ENCODE measurements at places on chromosomes 12 and 14.

GRCh38 chr12:92206011-92206410 is 60.4 kb upstream of the BTG1 start:
- DNase-seq = no peak

- DNase-seq = no peak
Observed at GRCh38 chr12:28884904-28885679, 264.0 kb upstream of the FAR2 start.

- DNase-seq = no peak
Observed at GRCh38 chr12:91947459-91947858, 198.2 kb downstream of the BTG1 start.

DNA sequence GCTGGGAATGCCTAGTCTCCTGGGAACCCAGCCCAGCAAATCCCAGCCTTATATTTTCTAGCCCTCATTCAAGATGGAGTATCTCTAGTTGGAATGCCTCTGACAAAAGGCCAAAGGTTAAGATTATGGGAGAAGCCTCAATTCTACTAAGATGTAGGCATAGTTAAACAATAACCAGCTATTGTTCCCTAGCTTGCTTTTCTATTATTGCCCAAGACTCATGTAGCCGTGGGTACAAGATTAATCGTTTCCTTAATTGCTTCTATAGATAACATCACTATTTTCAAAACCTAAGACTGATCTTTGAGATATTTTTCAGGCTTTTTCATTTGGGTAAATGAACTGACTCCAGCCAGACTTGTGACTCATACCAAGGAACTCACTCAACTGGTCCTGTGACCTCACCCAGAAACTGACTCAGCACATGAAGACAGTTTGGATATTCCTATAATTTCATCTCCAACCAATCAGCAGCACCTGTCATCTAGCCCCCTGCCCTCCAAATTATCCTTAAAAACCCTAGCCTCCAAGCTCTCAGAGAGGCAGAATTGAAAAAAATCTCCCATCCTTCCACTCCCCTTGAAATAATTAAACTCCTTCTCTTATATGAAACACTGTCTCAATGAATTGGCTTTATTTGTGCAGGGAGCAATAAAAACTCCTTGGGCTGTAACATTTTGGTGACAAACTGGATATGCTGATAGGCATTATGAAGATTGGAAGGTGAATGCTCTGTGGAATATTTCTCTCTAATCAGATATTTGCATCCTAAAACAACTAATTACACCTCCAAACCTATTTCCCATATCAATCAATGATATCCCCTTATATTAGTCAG is 589.0 kb downstream of the C12orf50 start:
- no peak for DNase-seq

DNA sequence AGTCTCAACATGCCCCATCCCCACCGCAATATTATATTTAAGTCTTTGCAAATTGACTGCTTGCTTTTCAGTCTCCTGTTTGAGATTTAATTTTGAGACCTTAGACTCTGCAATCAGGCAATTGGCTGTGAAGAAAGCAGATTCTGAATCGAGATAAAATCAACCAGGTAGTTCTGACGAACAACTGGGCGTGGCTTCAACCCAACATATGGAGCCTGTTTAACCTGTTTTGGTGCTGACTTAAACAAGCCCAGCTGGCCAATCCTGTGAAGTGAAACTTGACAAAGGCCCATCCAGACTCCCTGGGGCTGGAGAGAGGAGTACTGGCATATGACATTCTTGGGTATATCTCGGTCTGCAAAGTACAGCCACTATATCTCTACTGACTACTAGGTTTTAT is 9.8 kb upstream of the CIPC start:
- no peak for DNase-seq

DNA sequence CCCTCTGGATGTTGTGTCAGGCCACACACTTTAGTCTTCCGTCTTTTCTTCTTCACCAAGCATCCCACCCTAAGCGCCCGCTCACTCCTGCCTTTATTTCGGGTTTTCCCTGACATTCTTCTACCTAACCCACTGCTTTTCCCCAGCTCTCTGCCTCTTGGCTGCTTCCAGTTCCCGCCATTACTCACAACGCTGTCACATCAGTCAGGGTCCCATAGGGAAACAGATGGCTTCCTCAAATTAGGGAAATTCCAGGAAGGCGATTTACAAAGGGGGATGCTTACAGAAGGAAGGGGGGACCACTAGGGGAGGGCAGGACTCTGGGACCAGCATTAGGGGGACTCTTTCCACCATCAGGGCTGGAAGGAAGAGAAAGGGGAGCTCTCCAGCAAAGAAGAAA is 9.2 kb upstream of the PPP1R13B start:
- no peak for DNase-seq

DNA sequence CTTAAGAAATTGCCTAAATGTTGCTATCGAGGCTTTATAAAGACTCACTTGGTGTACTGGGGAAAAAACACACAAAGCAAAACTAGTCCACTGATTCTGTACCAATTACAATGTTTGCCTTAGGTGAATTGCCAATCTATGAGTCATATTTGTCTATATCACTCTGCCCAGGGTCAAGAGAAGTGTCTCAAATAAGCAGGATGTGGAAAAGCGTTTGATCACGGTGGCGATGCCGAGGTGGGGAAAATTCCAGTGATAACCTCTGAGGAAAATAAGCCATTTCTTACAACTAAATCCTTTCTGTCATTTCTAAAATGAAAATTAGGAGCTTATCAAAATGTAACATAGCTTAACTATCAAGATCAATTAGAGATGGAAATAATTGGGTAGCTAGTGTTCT is 148.6 kb upstream of the DIO3 start:
- no peak for DNase-seq

- no peak for DNase-seq
Observed at GRCh38 chr12:106759526-106760183, 14.8 kb upstream of the RIC8B start.

GRCh38 chr14:48805315-48805714 is 780.9 kb downstream of the RPS29 start:
- no peak for DNase-seq

DNA sequence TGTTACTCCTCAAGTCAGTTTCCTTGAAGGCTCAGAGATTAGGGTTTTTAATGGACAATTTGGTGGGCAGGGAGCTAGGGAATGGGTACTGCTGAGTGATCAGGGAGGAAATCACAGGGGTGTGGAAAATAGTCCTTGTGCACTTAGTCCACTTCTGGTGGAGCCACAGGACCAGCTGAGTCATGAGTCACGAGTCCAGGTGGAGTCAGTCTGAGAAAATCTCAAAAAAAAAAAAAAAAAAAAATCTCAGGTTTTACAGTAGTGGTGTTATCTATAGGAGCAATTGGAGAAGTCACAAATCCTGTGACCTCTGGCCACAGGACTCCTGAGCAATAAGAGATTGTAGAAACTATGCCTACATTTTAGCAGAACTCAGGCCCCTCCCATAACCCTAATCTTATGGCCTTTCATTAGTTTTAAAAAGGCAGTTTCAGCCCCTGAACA is 28.2 kb upstream of the AMN1 start:
- DNase-seq = no peak

DNA sequence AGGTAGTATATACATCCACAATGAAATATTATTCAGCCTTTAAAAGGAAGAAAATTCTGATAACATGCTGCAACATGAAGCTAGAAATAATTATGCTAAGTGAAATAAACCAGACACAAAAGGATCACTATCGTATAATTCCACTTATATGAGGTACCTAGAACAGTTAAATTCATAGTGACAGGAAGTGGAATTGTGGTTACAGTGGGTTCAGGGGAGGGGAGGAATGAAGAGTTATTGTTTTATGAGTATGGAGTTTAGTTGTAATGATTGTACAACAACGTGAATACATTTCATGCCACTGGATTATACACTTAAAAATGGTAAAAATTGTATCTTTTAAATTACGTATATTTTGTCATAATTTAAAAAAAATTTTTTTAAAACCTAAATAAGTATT is 21.0 kb downstream of the EEA1 start:
- DNase-seq = no peak

GRCh38 chr12:90268574-90268973 is 559.9 kb upstream of the ATP2B1 start:
- DNase-seq = no peak

GRCh38 chr12:45973526-45973925 is 16.8 kb downstream of the SCAF11 start:
- DNase-seq = no peak

- DNase-seq = no peak
Observed at GRCh38 chr12:130920723-130921381, 32.9 kb upstream of the ADGRD1 start.

GRCh38 chr12:68336889-68337303 is 4.7 kb upstream of the MDM1 start:
- DNase-seq = no peak

DNA sequence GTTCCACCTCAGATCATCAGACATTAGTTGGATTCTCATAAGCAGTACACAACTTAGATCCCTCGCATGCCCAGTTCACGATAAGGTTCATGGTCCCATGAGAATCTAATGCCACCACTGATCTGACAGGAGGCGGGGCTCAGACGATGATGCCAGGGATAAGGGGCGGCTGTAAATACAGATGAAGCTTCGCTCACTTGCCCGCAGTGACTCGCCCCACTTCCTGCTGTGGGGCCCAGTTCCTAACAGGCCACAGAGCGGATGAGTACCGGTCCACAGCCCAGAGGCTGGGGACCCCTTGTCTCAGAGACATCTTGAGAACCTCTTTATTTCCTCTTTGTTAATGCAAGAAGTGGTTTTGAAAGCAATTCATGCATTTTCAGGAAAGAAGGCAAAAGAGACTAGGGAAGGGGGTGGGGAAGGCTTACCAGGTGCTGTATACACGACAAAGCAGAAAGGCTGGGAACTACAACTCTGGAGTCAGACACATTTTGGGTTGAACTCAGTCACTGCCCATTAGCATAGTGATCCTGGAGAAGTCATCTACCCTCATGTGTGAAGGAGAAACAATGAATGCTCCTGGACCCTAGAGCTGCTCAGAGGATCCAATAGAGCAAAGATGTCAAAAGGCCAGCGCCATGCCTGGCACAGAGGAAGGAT is 68.7 kb downstream of the EID3 start:
- no peak for DNase-seq

DNA sequence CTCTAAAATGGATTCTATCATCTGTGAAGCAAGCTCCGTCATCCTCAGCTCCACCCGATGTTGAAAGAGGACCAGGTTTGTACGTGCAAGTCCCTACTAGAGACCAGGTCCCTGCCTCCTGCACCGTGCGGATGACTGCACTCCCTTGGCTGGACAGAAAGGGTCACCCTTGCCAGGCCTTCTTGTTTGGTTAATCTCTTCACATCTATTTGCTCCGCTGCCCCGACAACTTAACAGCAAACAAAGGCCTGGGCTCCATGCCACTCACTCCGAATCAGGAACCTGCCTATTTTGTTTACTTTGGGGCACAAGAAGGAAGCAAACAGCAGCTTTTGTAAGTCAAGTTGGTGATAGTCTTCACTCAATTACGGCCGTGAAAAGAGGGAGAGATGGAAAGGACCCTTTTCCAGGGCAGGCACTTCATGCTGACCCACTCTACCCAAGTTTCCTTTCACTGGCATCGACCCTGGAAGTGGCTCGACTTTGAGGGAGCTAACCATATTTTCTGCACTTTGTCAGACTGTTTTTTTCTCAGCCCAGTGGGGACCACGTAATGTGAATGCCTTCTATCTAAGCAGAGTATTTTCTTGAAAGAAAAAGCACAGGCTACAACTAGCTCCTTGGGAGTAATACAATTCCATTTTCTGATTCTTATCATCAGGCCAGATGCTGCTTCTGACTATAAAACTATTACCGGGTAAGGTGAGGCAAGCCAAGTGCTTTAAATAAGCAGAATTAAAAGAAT is 202.6 kb downstream of the FOXN3 start:
- DNase-seq = no peak

DNA sequence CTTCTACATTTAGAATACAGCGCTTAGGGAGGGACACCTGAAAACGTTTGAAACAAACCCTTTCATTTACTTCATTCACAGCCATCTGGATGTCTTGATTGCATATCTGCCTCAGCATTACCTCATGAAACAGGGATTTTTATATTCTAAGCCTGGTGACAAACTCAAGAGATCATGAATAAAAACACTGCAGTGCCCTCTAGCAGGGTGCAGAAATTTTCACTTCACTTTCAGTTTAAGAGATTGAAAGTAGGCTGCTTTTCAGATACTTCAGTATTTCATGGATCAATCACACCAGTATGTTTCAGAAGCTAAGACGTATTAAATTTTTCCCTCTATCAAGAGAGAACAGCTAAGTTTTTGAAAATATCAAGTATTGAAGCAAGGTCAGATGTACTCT is 467.8 kb downstream of the MDGA2 start:
- DNase-seq = no peak

- DNase-seq = no peak
Observed at GRCh38 chr12:121465921-121466793, 66.2 kb downstream of the RNF34 start.

- DNase-seq = no peak
Observed at GRCh38 chr12:52698651-52699340, 4.5 kb downstream of the KRT77 start.

DNA sequence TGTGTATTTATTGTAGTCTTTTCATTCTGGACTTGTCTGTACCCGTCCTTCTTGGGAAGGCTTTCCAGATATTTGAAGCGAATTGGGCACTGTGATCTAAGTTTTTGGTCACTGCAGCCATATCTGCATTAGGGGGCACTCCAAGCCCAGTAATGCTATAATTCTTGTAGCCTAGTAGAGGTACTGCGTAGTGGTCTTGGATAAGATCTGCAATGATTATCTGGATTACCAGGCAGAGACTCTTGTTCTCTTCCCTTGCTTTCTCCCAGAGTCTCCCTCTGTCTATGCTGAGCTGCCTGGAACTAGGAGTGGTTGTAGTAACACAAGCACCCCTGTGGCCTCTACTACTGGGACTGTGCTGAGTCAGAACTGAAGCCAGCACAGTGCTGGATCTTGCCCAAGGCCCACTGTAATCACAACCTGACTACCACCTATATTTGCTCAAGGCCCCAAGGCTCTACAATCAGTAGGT is 30.0 kb downstream of the SLC38A2 start:
- DNase-seq = no peak

- no peak for DNase-seq
Observed at GRCh38 chr14:67253076-67253635, 11.9 kb downstream of the PALS1 start.

GRCh38 chr12:125142601-125143000 is 77.4 kb downstream of the AACS start:
- no peak for DNase-seq

- no peak for DNase-seq
Observed at GRCh38 chr12:55142669-55143565, 16.7 kb downstream of the OR9K2 start.

GRCh38 chr12:46214668-46215436 is 54.0 kb downstream of the SLC38A1 start:
- no peak for DNase-seq

GRCh38 chr14:95119336-95119735 is 38.0 kb downstream of the DICER1 start:
- no peak for DNase-seq

All from left renal cortex interstitium (tissue), 4 donors.